ENCODE measurements at places on chromosomes 11 and 22.

DNA sequence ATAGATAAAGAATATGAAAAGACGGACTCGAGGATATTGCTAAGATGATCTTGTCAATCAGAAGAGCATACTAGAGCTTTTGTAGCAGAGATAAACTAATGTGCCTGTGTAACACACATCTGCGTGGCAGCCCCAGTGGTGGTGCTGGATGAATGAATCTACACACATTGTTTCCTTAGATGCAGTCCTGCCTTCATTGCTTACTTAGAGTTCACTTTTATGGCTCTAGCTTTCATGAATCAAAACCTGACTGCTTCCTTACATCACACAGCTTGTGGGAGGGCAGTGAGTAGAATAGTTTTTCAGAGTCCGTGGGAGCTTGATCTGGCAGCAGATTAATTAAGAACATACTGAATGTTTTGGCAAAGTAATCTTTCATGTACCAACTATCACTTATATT lies 83.7 kb downstream of the EXT2 start:
- DNase-seq: no peak

- peak; percentile 94 for DNase-seq
Measured at GRCh38 chr22:41939981-41940831, 6.7 kb downstream of the CENPM start.

- no peak for DNase-seq
Measured at GRCh38 chr22:25746012-25746373, 4.0 kb downstream of the MYO18B start.

GRCh38 chr11:105181100-105181499 lies 41.5 kb upstream of the CARD18 start:
- no peak for DNase-seq

GRCh38 chr11:114929351-114930000 lies 251.1 kb downstream of the NXPE2 start:
- no peak for DNase-seq

GRCh38 chr11:108137212-108137611 lies 15.8 kb downstream of the ACAT1 start:
- DNase-seq: no peak

- DNase-seq: no peak
Measured at GRCh38 chr11:73480677-73481076, 104.5 kb downstream of the RELT start.

DNA sequence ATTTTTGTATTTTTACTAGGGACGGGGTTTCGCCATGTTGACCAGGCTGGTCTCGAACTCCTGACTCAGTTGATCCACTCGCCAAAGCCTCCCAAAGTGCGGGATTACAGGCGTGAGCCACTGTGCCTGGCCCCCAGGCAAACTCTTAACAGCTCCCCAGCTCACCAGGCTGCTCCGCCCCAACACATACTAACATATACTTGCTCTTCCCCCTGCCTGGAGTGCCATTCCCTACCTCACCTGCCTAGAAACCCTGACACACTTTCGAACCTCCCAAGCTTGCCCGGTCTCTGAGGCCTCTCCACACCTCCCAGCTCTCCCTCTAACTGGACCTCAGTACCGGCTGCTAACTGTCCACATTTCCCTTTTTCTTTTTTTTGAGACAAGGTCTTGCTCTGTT lies 8.5 kb downstream of the MAP4K2 start:
- DNase-seq: no peak

DNA sequence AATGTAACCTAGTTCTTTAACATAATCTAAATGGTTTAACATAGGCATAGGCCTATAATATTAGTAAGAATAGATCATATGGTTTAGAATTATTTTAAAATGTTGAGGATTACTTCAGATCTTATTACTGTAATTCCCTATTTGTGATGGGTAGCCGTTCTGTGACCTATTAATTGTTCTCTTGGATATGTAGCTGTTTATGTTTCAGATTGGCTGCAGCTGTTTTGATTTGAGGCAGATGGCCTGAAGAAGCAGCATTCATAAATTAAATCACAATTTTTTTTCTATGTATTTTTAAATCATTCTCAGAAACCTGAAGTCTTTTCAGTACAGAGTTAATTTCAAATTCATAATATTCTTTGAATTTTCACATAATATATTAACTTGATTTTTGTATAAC lies 104.5 kb downstream of the PDE3B start:
- no peak for DNase-seq

DNA sequence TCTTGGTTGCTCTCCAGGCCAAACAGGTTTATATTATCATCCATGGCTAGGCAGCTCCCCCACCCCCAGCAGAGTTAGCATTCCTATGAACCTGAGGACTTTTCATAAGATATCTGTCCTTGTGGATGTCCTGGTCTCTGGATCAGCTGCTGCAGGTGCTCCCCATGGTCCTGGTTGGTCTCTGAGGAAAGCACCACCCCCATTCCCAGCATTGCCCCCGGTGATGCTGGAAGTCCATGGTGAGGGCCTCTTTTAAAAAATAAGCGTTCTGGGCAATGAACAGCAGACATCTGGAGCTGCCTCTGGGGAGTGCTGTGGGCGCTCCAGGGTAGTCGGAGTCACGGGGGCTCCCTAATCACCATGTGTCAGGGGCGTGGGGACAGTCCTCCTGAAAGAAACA lies 26.6 kb downstream of the DKK3 start:
- DNase-seq: no peak

GRCh38 chr11:69333879-69334278 lies 39.9 kb downstream of the MYEOV start:
- no peak for DNase-seq

GRCh38 chr11:79413268-79413667 lies 27.6 kb downstream of the TENM4 start:
- DNase-seq: no peak

- no peak for DNase-seq
Measured at GRCh38 chr11:117839936-117840813, 15.6 kb upstream of the FXYD2 start.

DNA sequence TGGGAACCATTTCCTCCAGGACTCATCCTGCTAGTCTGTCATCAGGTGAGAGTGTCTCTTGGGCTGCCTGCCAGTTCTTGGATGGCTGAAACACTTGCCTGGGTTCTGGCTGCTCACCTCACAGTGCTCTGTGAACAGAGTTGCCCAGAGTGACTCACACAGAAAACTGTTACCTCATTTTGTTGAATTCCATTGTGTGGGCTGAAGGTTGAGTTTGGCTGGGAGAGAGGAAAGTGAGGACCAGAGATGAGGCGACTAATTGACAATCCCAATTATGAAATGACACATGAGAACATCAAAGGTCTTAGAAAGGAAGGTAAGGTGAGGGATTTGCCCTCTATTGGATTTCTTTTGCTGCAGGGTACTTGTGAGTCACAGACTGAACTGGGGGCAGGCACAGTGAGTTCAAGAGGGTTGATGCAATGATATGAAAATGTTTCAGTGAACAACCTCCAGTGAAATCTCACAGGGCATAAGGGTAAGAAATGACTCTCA lies 20.2 kb upstream of the CALCB start:
- DNase-seq: peak; percentile 71

- DNase-seq: no peak
Measured at GRCh38 chr22:46894081-46894671, 131.7 kb downstream of the TBC1D22A start.

GRCh38 chr11:65934014-65934413 lies 11.3 kb upstream of the TSGA10IP start:
- DNase-seq: no peak

DNA sequence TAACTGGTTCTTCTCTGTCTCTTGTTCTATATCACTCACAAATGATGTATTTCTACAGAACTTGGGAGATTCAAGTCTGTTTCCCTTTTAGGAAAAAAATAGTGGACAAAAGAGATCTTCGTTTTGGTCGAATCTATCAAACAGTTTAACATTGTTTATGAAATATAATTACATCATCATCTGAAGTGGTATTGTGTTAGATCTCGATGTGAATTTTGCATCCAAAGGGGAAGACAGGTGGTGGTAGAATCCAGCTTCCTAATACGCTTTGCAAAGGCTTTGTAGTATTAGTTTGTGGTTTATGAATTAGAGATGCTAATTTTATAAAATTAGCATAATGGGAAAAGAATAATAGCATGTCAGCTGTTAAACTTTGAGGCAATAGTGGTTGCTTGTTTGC lies 3.4 kb downstream of the SIK2 start:
- DNase-seq: no peak

- DNase-seq: peak; percentile 89
Measured at GRCh38 chr11:77473801-77474683, at the start of gene PAK1. TSS of gene PAK1 (minus strand) at chr11:77474094. CDS start at chr11:77392520, 81,574 bp downstream.

DNA sequence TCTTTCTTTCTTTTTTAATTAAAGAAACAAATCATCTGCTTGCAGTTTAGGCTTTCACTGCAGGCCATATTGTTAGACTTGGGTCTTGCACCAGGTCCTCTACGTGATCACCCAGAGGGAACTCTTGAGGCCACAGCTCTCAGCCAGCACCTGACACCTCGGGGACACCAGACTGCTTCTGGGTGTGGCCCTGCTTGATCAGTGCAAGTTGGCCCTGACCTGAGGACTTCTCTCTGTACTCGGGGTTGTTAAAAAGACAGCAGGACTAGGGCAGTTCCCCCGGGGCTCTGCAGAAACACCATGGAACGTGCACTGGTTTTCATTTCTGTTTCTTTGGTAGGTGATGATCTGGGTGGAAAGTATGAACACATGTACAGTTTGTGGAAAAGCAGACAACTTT lies 51.2 kb upstream of the MYO18B start:
- DNase-seq: no peak

DNA sequence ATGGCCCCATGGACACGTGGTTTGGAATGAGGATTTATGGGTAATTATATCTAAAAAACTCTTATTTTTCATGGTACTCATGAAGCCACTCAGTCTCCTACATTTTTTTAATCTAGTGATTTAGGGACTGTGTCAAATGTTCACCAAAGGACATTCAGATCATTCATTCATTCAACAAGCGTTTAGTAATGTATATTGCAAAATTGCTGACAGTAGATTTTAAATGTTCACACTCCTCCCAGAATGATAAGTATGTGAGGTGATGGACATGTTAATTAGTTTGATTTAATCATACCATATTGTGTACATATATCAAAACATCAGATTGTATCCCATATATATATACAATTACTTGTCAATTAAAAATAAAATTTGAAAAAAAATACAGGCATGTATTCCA lies 40.8 kb upstream of the E2F8 start:
- DNase-seq: no peak

DNA sequence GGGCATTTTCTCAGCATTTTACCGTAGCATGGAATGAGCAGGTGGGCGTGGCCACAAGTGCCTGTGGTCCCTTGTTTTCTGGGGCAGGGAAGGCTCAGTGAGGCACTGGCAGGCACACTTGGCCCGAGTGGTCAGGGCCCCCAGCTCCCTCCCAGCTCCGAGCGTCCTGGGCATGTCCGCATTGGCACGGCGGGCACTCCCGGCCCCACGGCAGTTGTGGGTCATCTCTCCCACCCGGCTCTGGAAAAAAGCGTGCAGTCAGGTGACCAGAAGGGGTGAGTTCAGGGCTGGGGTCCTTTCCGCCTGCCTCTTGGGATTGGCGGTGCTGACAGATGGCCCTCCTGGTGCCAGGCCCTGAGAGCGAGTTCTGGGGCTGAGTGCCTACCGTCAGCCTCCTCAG lies 55.8 kb downstream of the GRAMD4 start:
- DNase-seq: no peak

DNA sequence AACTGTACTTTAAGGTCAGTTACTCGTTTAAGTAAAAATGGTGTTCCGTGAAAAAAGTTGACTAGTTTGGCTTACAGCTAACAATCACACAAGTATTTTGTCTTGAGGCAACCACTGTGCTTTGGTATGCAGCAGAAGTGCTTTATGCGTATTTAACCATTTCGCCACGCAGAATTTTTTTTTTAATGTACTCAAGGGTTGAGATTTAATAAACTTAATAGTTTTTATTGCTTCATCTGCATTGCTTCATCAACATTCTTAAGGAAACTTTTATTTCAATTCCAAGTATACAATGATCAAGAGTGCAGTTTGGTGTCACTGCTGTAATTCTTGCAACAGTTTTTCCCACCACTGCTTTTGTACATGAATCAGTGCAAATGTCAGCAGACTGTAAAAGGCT lies 66.4 kb downstream of the ZNRF3 start:
- no peak for DNase-seq

GRCh38 chr11:72239313-72239848 lies 4.6 kb downstream of the PHOX2A start:
- no peak for DNase-seq

- DNase-seq: peak; percentile 36
Measured at GRCh38 chr11:82959987-82960778, 58.6 kb downstream of the DDIAS start.

- DNase-seq: no peak
Measured at GRCh38 chr11:75107187-75107586, 10.5 kb upstream of the OR2AT4 start.

DNA sequence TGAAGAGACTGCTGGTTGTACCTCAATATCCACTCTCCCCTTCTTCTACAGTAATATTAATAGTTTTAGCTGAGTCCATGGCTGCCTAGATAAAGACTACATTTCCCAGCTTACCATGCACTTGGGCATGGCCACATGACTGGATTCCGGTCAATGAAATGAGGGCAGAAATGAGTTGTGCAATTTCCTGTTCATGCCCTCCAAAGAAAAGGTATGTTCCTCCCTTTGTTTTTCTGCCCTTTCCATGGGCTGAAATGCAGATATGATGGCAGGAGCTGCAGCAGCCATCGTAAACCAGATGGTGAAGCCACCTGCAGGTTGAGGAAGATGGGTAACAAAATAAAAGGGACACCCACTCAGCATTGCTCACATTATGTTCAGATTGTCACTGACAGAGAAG lies 15.3 kb upstream of the ELFN2 start:
- DNase-seq: no peak

GRCh38 chr11:122214567-122214966 lies 98.6 kb upstream of the BLID start:
- no peak for DNase-seq

GRCh38 chr22:24847490-24847889 lies 41.5 kb downstream of the SGSM1 start:
- DNase-seq: no peak

GRCh38 chr11:130859886-130860285 lies 56.4 kb downstream of the SNX19 start:
- DNase-seq: no peak

GRCh38 chr11:110750100-110750499 lies 37.9 kb upstream of the ARHGAP20 start:
- no peak for DNase-seq

- DNase-seq: peak; percentile 85
Measured at GRCh38 chr11:75140269-75141138, 10.4 kb upstream of the SLCO2B1 start.

DNA sequence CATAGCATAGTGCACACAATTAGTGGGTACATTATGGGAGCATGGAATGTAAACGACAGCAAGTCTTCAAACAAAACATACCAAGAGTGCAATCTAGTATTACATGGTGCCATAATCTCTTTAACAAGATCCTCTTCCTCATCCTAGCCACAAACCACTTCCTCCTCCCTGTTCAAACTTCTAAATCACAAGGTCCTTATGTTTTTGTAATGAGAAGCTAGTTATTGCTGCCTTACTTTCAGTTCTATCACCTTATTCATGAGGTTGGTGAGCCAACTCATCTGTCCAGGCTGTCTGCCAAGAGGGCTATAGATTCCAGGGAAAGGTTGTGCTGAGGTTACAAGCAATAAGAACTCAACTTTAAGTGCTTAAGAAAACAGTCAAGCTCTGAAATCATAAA lies 195.4 kb upstream of the ARHGAP20 start:
- DNase-seq: no peak

GRCh38 chr11:1571760-1572196 lies 293 bp downstream of the DUSP8 start:
- no peak for DNase-seq

- DNase-seq: peak; percentile 59
Measured at GRCh38 chr11:68215087-68215445, 2.0 kb upstream of the KMT5B start.

- DNase-seq: no peak
Measured at GRCh38 chr22:49282596-49282995, 545.1 kb downstream of the BRD1 start.

GRCh38 chr11:111355956-111356659 lies 23.0 kb downstream of the POU2AF1 start:
- DNase-seq: no peak

Data from activated T-cell treated with anti-CD3 and anti-CD28 coated beads, Interleukin-2, amount 50 U/mL, for 72 hours (primary cell).